AG04450 (cell line): ENCODE measurements at places on chromosomes 7 and 10. TPM values are rescaled to one million over a fixed set of nuclear protein-coding genes. Genes with fewer than 3 reads are reported as not detected.

DNA sequence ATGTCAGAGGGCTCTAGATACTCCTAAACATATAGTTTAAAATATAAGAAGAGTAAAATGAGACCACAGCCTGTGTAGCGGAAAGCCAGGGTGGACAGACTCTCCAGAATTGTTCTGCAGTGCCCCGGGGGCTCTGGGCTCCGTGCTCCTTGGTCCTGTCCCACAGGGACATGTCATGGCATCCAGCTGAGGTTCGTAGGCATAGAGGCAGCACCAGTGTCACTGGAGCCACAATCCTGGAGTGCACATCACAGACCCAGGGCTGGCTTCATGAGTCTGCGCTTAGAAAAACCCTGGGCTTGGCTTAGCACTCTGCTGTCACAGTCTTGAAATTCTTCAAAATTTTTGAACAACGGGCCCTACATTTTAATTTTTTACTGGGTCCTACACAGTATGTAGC, 280.4 kb upstream of the ZNF32 start:
- no peak for DNase-seq

DNA sequence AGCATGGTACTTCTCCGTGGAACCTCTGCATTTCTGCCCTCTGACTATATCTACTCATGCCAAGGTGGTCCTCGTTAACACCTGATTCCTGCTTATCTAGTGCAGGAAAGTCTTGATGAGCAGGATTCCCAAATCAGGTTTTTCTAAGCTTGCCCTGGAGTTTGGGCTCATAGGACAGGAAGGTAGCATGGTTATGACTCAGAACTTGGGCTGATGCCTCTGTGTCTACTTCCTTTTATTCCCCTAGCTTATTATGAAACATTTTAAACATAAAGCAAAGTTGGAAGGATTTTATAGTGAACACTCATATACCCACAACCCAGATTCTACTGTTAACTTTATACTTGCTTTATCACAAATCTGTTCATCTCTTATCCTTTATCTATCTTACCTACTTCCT, 5.6 kb downstream of the SUFU start:
- DNase-seq = no peak

DNA sequence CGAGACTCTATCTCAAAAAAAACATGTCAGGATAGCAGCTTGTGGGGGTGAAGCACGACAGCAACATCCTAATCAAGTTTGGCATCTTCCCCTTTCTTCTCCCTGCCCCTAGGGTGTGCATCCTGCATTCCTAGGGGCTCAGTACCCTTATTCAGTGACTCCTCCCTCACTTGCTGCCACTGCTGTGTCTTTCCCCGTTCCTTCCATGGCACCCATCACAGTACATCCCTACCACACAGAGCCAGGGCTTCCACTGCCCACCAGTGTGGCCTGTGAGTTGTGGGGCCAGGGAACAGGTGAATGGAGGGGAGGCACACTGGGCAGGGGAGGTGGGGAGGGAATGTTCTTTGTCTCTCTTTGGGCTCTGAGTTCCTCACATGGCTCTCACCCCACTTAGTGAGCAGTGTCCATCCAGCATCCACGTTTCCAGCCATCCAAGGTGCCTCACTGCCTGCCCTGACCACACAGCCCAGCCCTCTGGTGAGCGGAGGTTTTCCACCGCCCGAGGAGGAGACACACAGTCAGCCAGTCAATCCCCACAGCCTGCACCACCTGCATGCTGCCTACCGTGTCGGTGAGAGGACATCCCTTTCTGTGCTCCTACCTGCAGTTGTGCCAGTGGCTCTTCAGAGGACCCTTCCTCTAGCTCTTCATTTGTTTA, 11.4 kb downstream of the NDST2 start:
- no peak for DNase-seq

DNA sequence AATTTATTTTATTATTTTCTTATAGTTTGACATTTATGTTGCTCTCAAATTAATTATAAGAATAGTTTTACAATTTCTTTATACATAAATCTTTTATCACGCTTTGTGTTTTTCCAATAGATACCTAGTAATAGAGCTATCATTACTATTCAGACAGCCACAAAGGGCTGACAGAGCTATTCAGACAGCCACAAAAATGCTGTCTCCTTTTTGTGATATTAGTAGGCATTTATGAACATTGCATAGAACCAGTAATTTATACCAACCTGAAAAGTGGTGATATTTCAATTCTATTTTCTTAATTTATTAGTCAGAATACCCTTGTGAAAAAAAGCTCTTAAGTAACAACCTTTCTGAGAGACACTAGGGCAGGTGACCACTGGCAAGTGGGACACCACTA, 34.2 kb upstream of the IGFBP3 start:
- no peak for DNase-seq

- DNase-seq = peak; percentile 85
Observed at GRCh38 chr7:150428671-150429451, 21.6 kb upstream of the GIMAP8 start.

DNA sequence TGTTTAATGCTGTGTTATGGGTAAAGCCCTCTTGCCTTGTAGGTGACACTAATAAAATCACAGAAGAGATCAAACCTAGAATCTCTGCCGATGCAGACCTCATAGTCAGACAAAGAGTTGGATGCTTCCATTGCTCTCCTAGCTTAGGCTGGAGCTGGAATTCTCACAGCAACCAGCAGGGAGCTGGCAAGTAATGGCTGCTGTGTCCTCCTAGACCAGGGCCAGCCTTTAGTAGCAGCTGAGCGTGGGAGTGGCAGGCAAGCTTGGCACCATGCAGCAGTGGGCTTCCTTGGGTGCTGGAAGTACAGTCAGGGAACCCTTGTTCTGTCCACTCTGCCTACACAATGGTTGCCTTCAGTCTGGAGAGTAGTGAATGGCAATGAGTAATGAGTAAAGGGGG, 598.3 kb upstream of the GALNT17 start:
- no peak for DNase-seq

GRCh38 chr7:120695848-120696247, 162.1 kb downstream of the TSPAN12 start:
- no peak for DNase-seq

GRCh38 chr7:69318794-69319193, 279.5 kb upstream of the AUTS2 start:
- no peak for DNase-seq

The OR6V1 gene
- not detected in 2 replicates for polyA plus RNA-seq

The ARMS2 gene
- polyA plus RNA-seq = not detected in 2 replicates

The ANKRD30A gene
- polyA plus RNA-seq = not detected in 2 replicates
